Fibroblast of gingiva (primary cell): ENCODE measurements at places on chromosomes 5 and 9.

GRCh38 chr9:109496218-109496617 is 1.9 kb downstream of the PTPN3 start:
- no peak for DNase-seq

DNA sequence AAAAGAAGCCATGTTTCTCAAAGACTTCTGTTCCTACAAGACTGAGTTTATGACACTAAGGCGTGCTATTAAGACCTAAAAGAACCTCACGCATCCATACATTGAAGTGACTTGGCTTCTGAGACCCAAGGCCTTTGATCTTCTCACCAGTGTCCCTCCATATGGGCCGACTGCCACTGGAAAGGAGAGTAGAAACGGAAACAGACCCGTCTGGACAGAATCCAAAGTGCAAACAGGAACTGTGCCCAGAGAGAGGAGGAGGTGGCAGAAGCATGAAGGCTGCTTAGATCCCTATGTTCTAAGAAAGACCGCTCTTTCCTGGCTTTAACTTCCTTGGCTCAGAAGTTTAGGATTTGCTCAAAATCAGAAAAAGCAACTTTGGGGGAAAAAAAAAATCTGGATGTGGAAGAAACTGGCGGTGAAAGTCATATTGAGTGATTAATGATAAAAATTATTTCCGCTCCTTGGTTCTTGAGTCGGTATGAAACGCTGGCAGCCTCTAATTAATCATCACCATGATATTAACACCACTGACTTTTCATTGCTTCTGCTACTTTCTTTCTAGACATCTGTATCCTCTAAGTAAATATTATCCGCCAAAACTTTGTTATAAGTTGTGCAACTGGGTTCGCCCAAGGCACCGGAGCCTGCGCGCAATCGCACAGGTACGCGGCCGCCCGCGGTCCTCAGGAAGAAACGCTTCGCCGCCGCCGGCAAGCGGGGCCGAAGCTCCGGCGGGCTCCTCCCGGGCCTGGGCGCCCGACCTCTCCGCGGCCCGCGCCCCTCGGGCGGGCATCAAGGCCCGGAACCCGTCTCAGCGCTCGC is 726 bp downstream of the DAP start:
- DNase-seq, result peak; percentile 67

DNA sequence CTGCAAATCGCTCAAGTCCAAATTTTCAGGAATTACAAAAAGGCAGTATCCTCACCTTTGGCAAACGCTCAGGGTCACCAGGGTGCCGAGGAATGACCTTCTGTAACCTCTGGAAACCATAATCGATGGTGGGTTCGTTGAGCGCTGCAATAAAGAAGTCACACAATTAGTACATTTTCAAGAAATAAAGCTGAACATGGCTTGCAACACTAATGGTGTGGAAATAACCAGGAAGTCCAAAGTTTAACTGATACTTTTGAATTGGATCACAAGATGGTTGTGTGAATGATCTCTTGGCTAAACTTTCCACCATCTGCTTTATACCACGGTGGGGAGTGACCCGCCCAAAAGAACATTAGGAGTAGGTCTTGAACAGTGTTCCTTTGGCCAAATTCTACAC is 368.7 kb downstream of the EBF1 start:
- DNase-seq, result no peak

DNA sequence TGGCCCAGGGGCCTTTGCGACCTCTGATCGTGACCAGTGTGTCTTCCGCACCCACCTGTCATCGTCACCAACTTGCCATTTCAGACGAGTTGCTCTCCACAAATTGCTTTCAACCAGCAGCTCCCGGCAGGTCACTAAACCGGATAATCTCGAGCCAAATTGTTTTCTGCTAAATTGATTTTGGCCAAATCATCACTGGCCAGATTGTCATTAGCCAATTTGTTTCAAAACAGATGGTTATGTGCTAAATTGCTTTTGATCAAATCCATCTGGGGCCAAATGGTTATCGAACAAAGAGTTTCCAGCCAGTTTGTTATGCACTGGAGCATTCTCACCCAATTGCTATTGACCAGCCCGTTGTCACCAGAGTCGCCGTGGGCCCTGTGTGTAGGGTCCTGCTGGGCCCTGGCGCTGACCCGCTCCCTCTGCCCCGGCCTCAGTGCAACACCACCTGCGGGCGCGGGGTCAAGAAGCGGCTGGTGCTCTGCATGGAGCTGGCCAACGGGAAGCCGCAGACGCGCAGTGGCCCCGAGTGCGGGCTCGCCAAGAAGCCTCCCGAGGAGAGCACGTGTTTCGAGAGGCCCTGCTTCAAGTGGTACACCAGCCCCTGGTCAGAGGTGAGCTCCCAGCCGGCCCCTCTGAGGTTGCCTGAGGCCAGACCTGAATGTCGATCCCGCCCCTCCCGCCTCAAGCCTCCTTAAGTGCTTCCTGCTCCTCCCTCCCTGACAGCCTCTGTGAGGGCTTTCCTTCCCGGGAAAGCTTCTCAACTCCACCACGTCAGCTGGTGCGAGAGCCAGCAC is 35.6 kb downstream of the ADAMTSL2 start:
- DNase-seq, result no peak

DNA sequence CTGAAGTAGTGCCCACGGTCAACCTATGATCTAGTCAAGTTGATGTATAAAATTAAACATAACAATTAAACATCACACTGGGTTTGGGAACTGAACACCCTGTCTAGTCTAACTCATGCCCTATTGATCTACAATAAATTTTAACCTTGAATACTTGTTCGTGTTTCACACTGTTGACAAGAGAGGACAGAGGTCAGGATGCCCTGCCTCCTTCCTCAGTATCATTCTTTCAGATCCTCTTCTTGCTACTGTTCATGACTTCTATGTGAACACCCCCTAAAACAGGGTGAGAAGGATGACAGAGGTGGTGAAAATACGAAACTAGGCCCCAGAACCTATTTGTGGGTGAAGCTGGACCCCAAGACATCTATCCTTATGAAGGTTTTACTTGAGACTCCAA is 8.1 kb upstream of the MAT2B start:
- no peak for DNase-seq

GRCh38 chr9:87792831-87793288 is 66.9 kb downstream of the CTSL start:
- peak; percentile 89 for DNase-seq

DNA sequence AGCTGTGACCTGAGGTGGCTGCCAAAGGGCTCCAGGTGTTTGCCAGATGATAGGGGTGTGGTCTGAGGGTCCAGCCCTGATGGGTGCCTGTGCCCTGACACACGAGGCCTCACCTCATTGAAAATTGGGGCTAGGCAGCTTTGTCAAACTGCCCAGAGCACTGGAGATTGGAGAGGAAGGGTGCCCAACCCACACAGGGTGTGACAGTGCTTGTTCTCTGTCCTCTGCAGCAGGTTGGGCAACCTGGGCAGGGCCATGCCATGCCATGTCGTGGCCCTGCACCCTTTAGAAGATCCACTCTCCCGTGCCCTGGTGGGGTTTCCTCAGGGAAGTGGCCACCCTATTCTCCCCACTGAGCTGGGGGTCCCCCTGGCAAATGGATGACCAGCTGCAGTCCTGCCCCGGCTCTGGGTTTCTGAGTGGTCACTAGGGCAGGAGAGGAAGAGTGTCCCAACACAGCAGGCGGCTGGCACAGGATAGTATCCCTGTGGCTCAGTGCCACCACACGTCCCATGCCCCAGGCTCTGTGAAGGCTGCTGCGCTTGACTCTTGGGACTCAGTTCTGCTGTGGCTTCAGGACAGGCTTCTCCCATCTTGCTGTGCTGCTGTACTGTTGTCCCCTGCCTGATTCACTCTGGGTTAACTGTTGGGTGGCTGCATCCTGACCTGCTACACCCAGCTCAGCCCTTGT is 100.8 kb upstream of the PITX1 start:
- no peak for DNase-seq

- no peak for DNase-seq
These were observed 831 bp upstream of the TBC1D9B start for GRCh38 chr5:179908528-179908927.

DNA sequence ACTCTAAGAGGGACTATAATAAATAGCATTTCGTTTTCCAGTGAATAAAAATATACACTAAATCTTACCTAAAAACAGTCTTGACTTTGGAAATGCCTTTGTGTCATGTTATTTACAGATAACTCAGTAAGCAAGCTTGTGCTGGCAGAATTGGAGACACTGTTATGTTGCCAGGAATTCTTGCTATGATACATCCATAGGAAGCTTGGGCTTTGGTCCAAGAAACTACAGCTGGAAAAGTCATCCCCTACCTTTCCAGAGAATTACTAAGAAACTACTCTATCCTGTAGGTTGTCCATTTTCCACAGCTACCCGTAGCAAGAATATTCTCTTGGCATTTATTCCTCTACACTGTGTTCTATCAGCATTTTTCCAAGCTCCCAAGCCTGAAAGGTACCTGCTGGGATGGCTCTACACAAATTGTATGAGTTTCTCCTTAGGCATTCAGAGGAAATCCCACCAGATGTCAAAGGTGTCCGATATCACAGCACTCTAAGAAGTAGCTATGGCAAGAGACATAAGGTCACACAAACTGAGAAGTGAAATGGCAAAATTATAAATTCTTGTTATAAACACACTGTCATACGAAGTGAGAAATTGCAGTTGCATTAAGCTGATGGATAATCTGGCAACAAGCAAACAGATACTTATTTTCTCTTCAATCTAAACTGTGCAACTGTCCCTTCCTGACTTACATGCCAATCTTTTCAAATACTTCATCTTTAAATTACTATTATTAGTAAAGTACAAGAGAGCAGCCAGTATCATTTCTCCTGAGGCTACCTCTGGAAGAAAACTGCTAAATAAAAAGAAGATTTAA is 68.5 kb downstream of the MCTP1 start:
- no peak for DNase-seq

DNA sequence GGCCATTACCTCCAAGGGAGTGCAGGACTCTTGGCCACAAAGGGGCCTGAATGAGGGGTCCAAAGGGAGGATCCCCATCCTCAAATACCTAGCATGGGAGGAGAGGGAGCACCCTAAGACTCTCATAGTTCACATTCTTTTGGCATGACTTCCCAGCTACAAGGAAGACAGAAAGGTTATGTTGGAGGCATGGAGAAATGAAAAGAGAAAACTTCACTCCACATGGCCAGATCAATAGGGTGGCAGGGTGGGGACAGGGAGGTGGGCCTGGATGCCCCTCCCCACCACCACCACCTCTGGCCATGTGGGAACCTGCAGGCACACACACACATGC is 97.6 kb downstream of the PAX5 start:
- DNase-seq, result no peak

- DNase-seq, result no peak
These were observed 93.2 kb upstream of the OSMR start for GRCh38 chr5:38752622-38753021.

- no peak for DNase-seq
These were observed 50.7 kb downstream of the DBH start for GRCh38 chr9:133686642-133687575.

GRCh38 chr5:22852807-22853660 is at the start of gene CDH12:
TSS of gene CDH12 (minus strand) at chr5:22853344.
- no peak for DNase-seq

GRCh38 chr9:111597852-111598732 is 1.4 kb downstream of the PTGR1 start:
- peak; percentile 72 for DNase-seq

GRCh38 chr5:119275601-119276173 is 80.1 kb upstream of the TNFAIP8 start:
- no peak for DNase-seq

GRCh38 chr5:137073189-137073588 is 425.9 kb downstream of the SPOCK1 start:
- DNase-seq, result peak; percentile 31

- peak; percentile 93 for DNase-seq
These were observed 26.6 kb downstream of the EGR1 start for GRCh38 chr5:138491669-138492559.

DNA sequence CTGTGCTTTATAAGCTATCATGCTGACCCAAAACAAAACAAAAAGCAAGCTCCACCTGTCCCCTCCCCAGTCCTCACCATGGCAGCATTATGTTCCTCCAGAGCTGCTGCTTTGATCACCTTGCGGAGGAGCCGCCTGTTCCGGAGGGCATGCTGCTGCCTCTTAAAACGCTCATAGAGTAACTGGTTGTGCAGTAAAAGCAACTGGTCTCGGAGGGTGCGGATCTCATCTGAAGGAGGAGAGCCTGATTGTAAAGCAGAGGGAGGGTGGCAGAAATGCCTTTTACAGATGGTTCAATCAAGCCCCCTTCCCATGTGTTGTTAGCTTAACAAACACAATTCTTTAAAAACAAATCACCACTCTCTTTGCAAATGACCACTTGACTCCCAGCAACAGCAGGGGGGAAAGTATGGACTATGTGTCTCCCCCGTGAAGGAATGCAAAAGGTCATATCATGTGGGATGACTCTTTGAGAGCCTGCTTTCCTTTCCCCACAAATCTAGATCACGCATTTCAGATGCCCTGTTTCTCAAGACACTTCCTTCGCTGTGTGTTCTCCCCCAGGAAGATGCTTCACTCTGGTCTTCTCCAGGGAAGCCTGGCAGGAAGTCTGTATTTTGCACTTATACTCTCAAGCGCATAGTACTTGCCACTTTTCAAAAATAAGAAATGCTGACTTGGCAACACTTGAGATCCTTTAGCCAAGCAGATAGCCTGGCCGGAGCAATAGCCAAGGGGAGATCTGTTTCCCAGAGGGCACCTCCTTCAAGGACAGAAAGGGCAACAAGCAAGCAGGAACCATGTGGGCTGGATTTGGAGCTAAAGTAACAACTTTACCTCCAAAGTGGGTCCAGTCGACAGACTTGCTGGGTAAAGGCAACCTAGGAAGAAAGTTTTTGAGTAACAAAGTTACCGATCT is 25.1 kb downstream of the SPACA9 start:
- no peak for DNase-seq
